ENCODE measurements at places on chromosomes 2 and 18.

DNA sequence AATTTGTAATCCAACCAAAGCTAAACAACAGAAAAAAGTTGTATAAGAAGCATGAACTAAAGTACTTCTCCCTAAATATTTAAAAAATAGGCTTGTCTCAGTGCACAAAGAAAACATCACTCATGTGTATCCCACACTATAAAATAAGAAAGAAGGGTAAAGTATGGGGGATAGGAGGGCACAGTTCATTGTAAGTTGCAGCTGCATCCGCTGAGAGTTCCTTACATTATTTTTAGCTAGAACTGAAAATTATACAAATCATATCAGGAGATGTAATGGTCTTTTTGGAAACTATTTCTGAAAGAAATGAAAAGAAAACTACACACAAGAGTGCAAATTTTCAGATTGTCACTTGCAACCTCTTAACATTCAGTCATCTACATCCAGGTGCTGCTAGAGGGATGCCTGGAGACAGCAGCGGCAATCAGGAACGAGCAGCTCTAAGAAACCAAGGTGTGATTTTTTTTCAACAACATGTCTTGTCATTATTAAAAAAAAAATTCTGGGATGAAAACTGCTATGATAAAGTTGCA, 273.6 kb downstream of the ASXL3 start:
- no peak for DNase-seq

GRCh38 chr2:5945742-5946141, 253.6 kb downstream of the SOX11 start:
- no peak for DNase-seq

- no peak for DNase-seq
These were observed 2.9 kb upstream of the EPB41L3 start for GRCh38 chr18:5546660-5547059.

- no peak for DNase-seq
These were observed 17.8 kb downstream of the NCOA1 start for GRCh38 chr2:24508878-24509277.

GRCh38 chr2:9278439-9278838, 71.8 kb downstream of the ASAP2 start:
- no peak for DNase-seq

GRCh38 chr18:34740101-34740500, 30.0 kb downstream of the DTNA start:
- DNase-seq: no peak

- DNase-seq: no peak
These were observed 175.8 kb upstream of the HNRNPA3 start for GRCh38 chr2:177036747-177037146.

DNA sequence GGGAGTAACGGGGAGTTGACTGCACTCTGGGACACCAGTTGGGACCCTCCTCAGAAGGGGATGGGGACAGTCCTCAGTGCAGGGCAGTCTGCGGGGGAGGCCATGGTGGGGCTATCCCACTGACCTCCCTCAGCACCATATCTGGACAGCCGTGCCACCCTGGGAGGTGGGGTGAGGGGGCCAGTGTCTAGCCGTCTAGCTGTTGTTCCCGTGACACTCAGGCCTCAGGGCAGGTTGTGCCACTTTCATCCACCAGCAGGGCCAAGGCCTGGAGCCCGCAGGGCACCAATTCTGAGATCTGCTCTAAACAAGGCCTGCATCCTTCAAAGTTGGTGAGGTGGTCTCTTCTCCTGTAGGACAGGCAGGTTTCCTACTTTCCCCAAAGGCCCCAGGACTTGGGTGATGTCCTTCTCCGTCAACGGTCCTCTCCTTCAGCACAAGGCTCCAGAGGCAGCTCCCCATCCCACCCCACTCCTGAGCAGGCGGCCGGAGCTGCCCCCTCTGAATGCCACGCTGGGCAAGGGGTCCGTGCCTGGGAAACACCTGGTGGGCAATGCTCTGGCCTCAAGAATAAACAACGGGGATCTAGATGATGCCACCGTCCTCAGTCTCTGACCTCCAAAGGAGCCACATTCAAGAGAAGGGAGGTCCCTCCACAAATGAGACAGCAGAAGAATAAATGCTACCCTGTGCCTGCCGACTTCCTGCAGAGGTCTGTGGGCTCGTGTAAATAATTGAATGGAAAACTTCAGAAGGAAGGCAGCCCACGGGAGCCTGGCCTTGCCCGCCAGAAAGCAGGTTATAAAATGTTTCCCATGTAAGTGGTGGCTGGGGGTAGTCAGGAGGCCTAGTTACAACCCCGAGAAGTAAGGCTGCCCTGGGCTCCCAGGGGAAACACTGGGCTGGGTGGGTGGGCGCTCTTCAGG, 42.8 kb upstream of the PTMA start:
- DNase-seq: no peak
